ENCODE measurements at places on chromosomes 6 and 20. TPM values are rescaled to one million over a fixed set of nuclear protein-coding genes. Genes with fewer than 3 reads are reported as not detected.

DNA sequence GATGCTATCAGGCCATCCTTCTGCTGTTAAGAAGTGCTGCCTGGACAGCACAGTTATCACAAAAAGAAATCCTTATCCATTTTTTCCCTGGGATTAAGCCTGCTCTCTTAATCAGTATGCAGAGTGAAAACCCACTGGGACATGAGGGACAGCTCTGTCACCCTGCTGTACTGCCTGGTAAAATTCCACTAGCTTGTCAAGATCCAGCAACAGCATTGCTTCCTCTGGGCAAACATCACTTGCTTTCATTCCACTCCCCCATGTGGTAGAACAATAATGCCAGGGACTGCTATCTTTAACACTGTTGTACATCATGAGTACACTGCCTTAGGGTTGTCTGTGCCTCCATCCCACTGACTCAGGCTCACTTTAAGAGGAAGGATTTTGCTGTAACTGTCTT, 331.3 kb downstream of the KIF16B start:
- H3K27ac ChIP-seq, result no peak overlapping the region
- no peaks in the 10 kb centered on the region for H3K4me1 ChIP-seq
- H3K36me3 ChIP-seq, result no peaks in the 10 kb centered on the region
- no peaks in the 10 kb centered on the region for H3K27me3 ChIP-seq
- no peak for DNase-seq

- H3K4me3 ChIP-seq, result no peak overlapping the region
- H3K27ac ChIP-seq, result peak overlapping the region; percentile 49
- H3K4me1 ChIP-seq, result peaks cover 9% of the 10 kb centered on the region
Observed at GRCh38 chr6:39822846-39823815, 31.0 kb downstream of the DAAM2 start.

GRCh38 chr6:153129873-153130514, 1.1 kb downstream of the RGS17 start:
- H3K27ac ChIP-seq, result no peak overlapping the region
- peak overlapping the region; percentile 48 for H3K4me3 ChIP-seq
- no peaks in the 10 kb centered on the region for H3K27me3 ChIP-seq
- no peaks in the 10 kb centered on the region for H3K36me3 ChIP-seq

GRCh38 chr6:6570929-6571671, 17.4 kb upstream of the LY86 start:
- no peaks in the 10 kb centered on the region for H3K36me3 ChIP-seq
- no peak for DNase-seq
- no peaks in the 10 kb centered on the region for H3K4me1 ChIP-seq

DNA sequence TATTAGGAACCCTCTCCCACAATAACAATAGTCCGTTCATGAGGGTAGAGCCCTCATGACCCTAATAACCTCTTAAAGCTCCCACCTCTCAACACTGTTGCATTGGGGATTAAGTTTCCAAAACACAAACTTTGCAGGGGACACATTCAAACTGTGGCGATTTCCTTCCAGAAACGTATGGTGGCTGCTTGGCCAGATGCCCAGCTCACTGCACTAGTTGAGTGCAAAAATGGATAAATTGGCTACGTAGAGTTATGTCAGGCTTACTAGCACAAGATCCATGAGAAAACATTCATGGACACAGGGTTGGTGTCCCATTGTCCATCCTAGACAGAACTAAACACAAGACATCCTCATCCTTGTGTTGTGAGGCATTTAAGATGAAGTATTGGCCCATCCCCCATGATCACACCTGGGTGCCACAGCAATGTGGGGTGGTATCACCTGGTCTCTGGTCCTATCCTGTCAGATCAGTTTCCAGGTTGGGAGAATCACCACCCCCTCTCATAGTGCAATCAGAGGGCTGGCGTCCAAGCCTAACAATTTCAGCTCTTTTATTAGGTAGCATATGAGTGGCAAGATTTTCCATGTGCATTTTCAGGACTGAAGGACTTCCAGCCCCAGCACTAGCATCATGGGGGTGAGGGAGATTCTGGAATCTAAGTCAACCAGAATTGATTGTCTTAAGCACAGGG, 63.4 kb upstream of the ELOVL5 start:
- H3K36me3 ChIP-seq, result no peaks in the 10 kb centered on the region
- no peak for DNase-seq
- H3K27ac ChIP-seq, result no peak overlapping the region
- no peak overlapping the region for H3K4me3 ChIP-seq
- H3K27me3 ChIP-seq, result no peaks in the 10 kb centered on the region

Gene DZANK1
- 8.9 TPM for total RNA-seq

Gene OPRL1
- 0.94 TPM for total RNA-seq

Gene AGPAT4
- total RNA-seq, result 7.3 TPM

Gene RSPO3
- total RNA-seq, result 2.1 TPM

- no peaks in the 10 kb centered on the region for H3K27me3 ChIP-seq
- DNase-seq, result no peak
- H3K27ac ChIP-seq, result no peak overlapping the region
- H3K36me3 ChIP-seq, result peaks cover 80% of the 10 kb centered on the region
- H3K4me3 ChIP-seq, result no peak overlapping the region
Observed at GRCh38 chr20:17631576-17632319, 50.3 kb downstream of the RRBP1 start.

DNA sequence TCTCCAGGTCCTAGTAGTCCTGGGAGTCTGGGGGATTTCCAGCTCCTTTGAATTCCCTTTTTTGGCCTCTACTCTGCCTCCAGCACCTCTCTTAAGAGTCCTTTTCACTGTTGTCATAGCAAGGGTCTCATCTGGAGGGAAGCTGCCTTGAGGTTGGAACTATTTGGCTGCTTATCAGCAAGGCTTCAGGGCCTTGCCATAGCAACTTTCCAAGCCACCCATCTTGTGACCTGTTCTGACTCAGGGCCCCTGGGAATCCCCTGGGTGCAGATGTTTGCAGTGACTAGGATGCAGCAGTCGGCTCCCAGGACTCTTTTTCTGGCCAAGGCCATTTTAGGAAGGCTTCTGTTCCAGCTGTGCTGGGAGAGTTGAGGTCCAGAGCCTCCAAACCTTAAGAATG, 12.4 kb downstream of the PKIG start:
- H3K4me3 ChIP-seq, result no peak overlapping the region
- DNase-seq, result no peak
- peaks cover 16% of the 10 kb centered on the region for H3K36me3 ChIP-seq
- no peak overlapping the region for H3K27ac ChIP-seq

Gene PTK6
- total RNA-seq, result not detected

GRCh38 chr6:46103441-46104115, 26.2 kb upstream of the ENPP4 start:
- H3K36me3 ChIP-seq, result no peaks in the 10 kb centered on the region
- H3K4me3 ChIP-seq, result no peak overlapping the region
- H3K27me3 ChIP-seq, result no peaks in the 10 kb centered on the region

Gene LKAAEAR1
- total RNA-seq, result 1.7 TPM

DNA sequence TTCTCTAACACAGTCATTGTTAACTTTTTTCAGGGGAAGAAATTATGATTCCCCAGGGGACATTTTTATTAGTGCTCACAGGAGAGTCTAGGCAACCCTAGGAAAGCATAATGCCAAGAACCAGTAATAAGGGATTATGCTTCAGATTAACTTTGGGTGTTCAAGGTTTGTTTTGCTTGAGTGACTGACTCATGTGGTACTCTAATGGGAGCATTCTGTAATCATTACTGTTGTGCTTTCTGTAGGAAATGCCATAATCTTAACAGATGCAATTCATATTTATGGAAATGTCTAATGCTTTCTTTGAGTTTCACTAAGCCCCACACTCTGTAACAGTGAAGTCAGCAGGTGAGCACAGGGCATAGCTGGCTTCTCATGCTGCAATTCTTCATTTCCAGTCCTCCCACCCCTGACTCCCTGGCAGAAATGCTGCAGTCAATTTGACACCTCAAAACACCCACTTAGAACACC, 263.4 kb upstream of the MAN1A1 start:
- no peak for DNase-seq
- no peaks in the 10 kb centered on the region for H3K36me3 ChIP-seq
- H3K27ac ChIP-seq, result no peak overlapping the region

DNA sequence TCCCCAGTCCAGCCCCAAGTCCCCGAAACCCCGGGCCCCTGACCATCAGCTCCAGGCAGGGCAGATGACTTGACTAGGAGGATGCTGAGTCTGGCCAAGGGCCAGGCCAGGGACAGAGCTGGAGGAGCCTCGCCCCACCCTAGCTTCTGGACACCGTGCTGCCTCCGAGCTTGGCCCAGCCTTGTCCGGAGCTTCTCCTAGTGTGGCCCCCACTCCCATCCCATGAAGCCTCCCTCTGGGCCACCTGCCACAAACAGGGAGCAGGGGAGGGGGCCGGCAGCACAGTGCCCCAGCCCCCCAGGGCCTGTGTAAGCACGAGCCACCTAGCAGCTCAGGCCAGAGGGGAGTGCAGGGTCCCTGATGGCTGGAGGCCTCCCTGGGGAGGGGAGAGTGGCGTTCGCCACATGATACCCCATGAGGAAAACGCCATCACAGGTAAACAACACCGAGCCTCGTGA, 5.3 kb downstream of the EEF1A2 start:
- H3K4me1 ChIP-seq, result peaks cover 9% of the 10 kb centered on the region
- H3K27ac ChIP-seq, result no peak overlapping the region
- no peak overlapping the region for H3K4me3 ChIP-seq
- H3K36me3 ChIP-seq, result no peaks in the 10 kb centered on the region
- H3K27me3 ChIP-seq, result no peaks in the 10 kb centered on the region

GRCh38 chr6:14211562-14211942, 94.0 kb downstream of the CD83 start:
- peak overlapping the region; percentile 35 for H3K4me3 ChIP-seq
- no peak for DNase-seq
- H3K27me3 ChIP-seq, result no peaks in the 10 kb centered on the region
- H3K4me1 ChIP-seq, result peaks cover 13% of the 10 kb centered on the region
- no peaks in the 10 kb centered on the region for H3K36me3 ChIP-seq

DNA sequence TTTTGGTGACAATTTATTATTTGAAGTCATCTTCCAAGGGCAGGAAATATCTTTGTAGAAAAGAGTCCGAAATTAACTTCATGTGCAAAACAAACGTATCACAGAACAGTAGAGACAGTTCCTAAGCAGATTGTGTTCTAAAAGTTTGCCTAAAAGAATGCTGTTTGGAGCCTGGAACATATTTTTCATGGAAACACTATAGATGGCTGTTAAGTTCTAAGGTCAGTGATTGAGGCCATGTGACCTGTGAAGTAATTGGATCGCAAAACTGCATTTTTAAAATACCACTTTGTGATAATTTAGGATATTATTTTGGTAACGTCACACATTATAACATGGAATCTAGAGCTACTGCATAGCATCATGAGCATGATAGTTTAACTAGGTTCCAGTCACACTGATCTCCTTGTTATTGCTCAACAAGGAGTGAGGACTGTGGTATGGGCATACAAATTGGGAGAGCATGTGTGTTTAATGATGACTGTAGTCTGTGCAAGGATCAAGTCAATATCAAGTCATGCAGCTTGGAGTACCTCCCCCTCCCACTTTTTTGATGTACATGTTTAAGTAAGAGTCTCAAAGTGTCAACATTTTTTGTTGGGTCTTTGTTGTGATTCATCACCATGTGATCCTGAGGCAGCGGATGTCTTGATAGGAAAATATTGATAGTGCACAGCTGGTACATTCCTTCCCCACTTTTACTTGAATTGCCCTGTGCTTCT, 609.3 kb upstream of the CITED2 start:
- no peak overlapping the region for H3K4me3 ChIP-seq
- peak overlapping the region; percentile 89 for H3K27ac ChIP-seq
- no peak for DNase-seq
- no peaks in the 10 kb centered on the region for H3K27me3 ChIP-seq
- peaks cover 46% of the 10 kb centered on the region for H3K4me1 ChIP-seq
